ENCODE measurements at places on chromosomes 11 and 22. TPM values are rescaled to one million over a fixed set of nuclear protein-coding genes. Genes with fewer than 3 reads are reported as not detected.

The NTM gene
- total RNA-seq, result not detected

The GGTLC3 gene
- total RNA-seq, result not detected

The OR10G6 gene
- total RNA-seq, result not detected

The FGF19 gene
- total RNA-seq, result not detected

The SLC6A5 gene
- not detected for total RNA-seq

The TRIM29 gene
- total RNA-seq, result not detected

The APOL1 gene
- 37.6 TPM for total RNA-seq

The SLC25A18 gene
- not detected for total RNA-seq

The OR56A1 gene
- total RNA-seq, result not detected

The ALDH3B1 gene
- total RNA-seq, result not detected

The CNGA4 gene
- total RNA-seq, result not detected

The TECTA gene
- 0.20 TPM for total RNA-seq

The SHISA8 gene
- total RNA-seq, result not detected

The UVRAG gene
- 21.3 TPM for total RNA-seq

The KRTAP5-11 gene
- total RNA-seq, result not detected

The ARHGEF17 gene
- not detected for total RNA-seq

Data from activated naive CD4-positive, alpha-beta T cell treated with anti-CD3 and anti-CD28 coated beads, Interleukin-2, amount 10 ng/mL, durations not matched to agents 5 hours and 36 hours (primary cell).